ENCODE measurements at places on chromosomes 1 and 21.

- DNase-seq: no peak
These were observed 785.2 kb upstream of the B3GALT2 start for GRCh38 chr1:193971595-193971994.

- DNase-seq: peak; percentile 19
These were observed 10.2 kb upstream of the ASPM start for GRCh38 chr1:197156692-197157091.

GRCh38 chr21:27564684-27565301 is 597.9 kb upstream of the ADAMTS5 start:
- DNase-seq: peak; percentile 69

DNA sequence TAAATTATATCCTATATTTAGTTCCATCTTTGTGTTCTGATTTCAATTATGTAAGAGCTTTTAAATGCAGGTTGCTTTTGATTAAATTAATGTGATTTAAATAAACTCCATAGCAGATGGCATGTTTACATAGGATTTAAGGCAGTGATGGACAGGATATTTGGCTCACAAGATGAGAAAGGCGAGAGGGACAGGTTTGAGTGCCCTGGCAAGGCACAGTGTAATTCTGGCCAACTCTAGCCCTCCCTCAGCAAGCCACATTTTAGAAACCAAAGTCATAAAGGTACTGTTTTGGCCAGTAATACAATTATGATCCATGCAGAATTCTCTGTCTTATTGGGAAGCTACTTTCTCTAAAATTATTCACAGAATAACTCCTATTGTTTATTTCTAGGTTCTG is 50.6 kb upstream of the C1orf146 start:
- no peak for DNase-seq

- DNase-seq: no peak
These were observed 25.7 kb downstream of the AKNAD1 start for GRCh38 chr1:108831225-108831624.
